ENCODE measurements at places on chromosomes 4 and X. TPM values are rescaled to one million over a fixed set of nuclear protein-coding genes. Genes with fewer than 3 reads are reported as not detected.

The RASL11B gene
- 10.2 TPM for total RNA-seq

The FGF13 gene
- total RNA-seq = 81.1 TPM

The ETNPPL gene
- total RNA-seq = 0.23 TPM

The DGAT2L6 gene
- total RNA-seq = not detected

The GAGE12J gene
- not detected for total RNA-seq

The CSAG2 gene
- total RNA-seq = not detected

The SUPT20HL1 gene
- not detected for total RNA-seq

The AKAP14 gene
- total RNA-seq = not detected

DNA sequence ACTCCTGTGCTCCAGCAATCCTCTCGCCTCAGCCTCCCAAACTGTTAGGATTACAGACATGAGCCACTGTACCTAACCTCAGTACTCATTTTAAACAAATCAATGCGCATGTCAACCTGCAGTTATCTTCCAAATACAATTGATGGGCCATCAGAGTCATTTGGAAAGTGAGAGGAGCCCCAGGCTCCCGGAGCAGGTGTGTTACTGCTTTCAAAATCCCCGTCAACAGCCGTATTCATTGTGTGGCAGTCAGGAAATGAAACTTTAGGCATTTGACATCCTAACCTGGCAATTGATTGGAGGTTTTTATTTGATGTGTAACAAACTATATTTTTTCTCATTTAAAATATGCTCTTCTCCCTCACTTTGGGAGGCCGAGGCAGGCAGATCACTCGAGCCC is 623.6 kb upstream of the TENM3 start:
- no peak overlapping the region for H3K4me3 ChIP-seq
- H3K27ac ChIP-seq = no peak overlapping the region
- no peaks in the 10 kb centered on the region for H3K36me3 ChIP-seq
- H3K27me3 ChIP-seq = no peaks in the 10 kb centered on the region
- DNase-seq = no peak

DNA sequence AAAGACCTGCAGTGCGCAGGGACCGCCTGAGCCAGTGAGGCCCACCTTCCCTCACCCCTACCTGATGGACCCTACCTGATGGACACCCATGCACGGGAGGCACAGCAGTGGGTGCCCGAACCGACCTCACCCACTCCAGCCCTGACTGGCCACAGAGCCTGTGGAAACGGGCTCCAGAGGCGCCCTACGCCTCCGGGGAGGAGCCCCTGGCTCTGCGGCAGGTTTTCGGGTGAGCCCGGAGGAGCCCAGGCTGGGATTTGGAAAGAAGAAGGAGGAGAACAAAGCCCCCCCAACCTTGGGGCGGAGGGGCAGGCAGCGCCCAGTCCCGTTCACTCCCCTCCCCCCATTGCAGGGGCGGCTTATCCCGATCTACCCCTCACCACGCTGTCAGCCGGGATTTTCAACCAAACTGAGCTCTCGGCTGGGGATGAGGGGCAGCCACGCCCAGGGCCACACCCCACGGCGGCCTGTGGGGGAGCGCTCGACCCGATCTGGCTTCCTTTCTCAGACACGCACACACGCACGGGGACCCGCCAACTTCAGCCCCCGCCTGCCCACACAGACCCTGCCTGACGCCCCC is 675 bp downstream of the L1CAM start:
- DNase-seq = no peak
- H3K36me3 ChIP-seq = peaks cover 11% of the 10 kb centered on the region
- H3K27ac ChIP-seq = no peak overlapping the region
- H3K27me3 ChIP-seq = peaks cover 30% of the 10 kb centered on the region

- DNase-seq = no peak
- no peak overlapping the region for H3K27ac ChIP-seq
- no peaks in the 10 kb centered on the region for H3K36me3 ChIP-seq
- H3K4me3 ChIP-seq = no peak overlapping the region
These were observed 235.1 kb downstream of the QDPR start for GRCh38 chr4:17276776-17277175.

DNA sequence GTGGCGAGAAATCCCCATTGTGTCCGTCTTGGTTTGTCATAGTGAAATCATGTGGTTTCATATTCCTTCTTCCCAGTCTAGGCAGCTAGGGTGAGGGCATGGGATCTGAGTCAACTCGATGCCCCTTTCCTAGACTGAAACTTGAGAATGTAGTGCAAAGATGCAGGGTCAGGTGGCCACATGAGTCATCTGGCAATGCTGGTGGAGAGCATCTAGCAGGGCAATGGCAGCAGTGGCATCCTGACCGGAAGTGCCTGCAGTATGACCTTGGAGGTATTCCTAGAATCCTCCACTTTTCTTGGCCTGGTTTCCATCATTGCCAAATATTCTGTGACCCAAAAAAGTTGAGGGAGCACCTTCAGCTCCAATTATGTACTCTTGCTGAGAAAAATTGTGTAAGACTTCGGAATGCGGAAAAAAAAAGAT is 39.1 kb upstream of the TMEM184C start:
- no peaks in the 10 kb centered on the region for H3K36me3 ChIP-seq
- no peaks in the 10 kb centered on the region for H3K27me3 ChIP-seq
- H3K27ac ChIP-seq = no peak overlapping the region
- no peak for DNase-seq

DNA sequence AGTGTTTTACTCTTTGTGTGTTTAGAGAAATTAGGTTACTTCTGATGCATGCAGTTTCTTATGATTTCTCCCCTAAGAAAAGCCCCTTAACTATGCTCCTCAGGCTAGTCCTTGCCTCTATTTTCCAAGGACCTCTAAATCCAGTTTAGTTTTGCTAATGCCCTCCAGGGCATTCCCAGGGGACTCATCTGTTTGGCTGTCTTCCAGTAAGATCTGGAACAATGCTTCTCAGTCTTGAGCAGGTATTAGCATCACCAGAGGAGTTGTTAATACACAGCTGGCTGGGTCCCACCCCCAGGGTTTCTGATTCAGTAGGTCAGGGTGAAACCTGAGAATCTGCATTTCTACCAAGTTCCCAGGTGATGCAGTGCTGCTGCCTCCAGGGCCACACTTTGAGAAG is 56.9 kb downstream of the OTC start:
- H3K4me1 ChIP-seq = peaks cover 10% of the 10 kb centered on the region
- no peak overlapping the region for H3K27ac ChIP-seq
- no peak for DNase-seq
- no peak overlapping the region for H3K4me3 ChIP-seq

DNA sequence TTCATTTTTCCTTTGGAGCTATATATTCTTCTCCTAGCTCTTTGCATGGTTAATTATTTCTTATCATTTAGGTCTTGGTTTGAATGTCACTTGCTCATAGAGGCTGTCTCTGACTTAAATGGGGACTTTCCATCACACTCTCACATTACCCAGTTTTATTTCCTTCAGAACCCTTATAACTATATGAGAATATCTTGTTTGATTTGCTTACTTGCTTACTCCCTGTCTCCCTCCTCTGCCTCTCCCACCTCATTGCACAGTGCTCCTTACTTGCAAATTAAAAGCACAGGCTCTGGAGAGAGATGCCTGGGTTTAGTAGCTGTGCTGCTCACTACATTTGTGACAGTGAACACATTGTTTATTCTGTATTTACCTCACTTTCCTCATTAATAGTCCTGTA is 174.6 kb downstream of the SOWAHB start:
- H3K27me3 ChIP-seq = no peaks in the 10 kb centered on the region
- DNase-seq = no peak
- peaks cover 71% of the 10 kb centered on the region for H3K4me1 ChIP-seq
- peak overlapping the region; percentile 13 for H3K27ac ChIP-seq
- H3K36me3 ChIP-seq = peaks cover 2% of the 10 kb centered on the region
- peak overlapping the region; percentile 13 for H3K4me3 ChIP-seq

- H3K27me3 ChIP-seq = no peaks in the 10 kb centered on the region
- H3K27ac ChIP-seq = no peak overlapping the region
- DNase-seq = no peak
- H3K4me3 ChIP-seq = no peak overlapping the region
- H3K36me3 ChIP-seq = peaks cover 4% of the 10 kb centered on the region
These were observed 14.6 kb downstream of the SMIM20 start for GRCh38 chr4:25928379-25929297.

DNA sequence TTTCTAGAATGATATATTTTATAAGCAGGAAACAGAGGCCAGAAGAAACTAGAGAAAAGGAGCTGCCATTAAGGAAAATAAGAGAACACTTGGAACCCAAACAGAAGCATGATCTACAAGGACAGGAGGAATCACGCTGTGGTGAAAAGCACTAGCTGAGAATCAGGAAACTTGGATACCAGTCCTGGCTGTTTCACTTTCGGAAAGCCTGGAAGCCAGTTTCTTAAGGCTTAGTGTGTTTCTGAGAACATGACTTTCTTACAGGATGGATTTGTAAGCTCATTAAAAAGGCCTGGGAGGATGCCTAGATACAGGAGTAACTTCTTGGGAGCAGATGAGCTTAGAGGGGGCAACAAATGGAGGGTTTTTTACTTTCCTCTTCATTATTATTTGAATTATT is 36.9 kb downstream of the TLL1 start:
- DNase-seq = no peak
- H3K27ac ChIP-seq = no peak overlapping the region
- H3K36me3 ChIP-seq = peaks cover 3% of the 10 kb centered on the region
- no peaks in the 10 kb centered on the region for H3K27me3 ChIP-seq

DNA sequence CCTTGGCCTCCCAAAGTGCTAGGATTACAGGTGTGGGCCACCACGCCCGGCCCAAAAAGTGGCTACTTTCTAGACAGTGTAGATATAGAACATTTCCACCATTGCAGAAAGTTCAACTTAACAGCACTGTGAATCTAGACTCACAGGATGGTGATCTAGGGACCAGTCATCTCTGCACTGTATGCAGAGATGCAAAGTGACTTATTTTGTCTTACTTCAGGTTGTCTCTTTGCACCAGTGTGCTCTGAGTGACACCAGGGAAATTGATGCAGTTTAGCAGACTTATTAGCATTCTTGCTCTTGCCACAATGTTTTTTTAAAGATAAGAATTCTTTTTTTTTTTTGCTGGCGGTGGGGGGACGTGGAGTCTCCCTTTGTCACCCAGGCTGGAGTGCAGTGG is 12.8 kb upstream of the FOXO4 start:
- no peaks in the 10 kb centered on the region for H3K36me3 ChIP-seq
- H3K27me3 ChIP-seq = no peaks in the 10 kb centered on the region
- H3K4me3 ChIP-seq = no peak overlapping the region

DNA sequence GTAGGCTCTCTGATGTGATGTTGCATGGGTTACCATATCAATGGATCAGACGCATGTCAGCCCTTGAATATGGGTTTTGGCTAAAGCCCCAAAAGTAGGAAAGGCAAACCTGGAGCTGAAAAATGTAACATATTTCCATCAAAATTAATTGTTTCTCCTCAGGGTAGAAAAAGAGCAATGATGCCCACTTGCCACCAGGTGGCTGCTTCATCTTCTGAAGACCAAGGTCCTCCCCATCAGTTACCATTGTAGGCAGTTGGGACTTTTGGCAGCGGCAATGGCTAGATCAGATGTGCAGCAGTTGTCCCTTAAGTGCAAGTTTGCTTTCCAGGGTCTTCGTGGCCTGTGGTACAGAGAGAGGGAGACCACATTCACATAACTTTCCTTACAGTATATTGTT is 118.2 kb downstream of the NAF1 start:
- no peaks in the 10 kb centered on the region for H3K4me1 ChIP-seq
- no peak for DNase-seq
- H3K27me3 ChIP-seq = peaks cover 3% of the 10 kb centered on the region
- H3K4me3 ChIP-seq = no peak overlapping the region
- H3K36me3 ChIP-seq = no peaks in the 10 kb centered on the region

DNA sequence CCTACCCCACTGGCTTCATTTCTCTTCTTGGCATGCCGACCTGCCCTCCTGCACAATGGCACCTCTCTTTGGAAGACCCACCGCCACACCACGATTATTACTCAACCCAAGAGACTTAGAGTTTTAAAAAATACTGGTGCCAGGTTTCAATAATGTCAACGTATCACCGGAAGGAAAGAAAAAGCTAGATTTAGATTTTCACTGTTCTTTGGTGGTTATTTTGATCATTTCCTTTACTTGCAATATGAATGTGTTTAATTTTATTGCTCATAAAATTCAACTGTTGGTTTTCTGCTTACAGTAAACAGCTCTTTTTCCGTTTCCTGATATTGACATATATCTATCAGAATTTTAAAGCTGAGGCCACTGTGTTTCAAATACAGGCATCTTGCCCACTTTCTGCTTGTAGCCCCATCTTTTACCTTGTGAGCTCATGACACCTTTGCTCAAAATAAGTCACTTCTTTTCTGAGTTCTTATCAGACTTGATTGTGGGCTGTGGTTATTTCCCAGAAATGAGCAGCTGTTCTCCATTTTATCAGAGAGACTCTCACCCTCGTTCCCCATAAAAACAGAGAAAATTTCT is 439.1 kb downstream of the INPP4B start:
- H3K27ac ChIP-seq = no peak overlapping the region
- no peak for DNase-seq
- H3K4me1 ChIP-seq = peaks cover 38% of the 10 kb centered on the region
- no peak overlapping the region for H3K4me3 ChIP-seq
- H3K36me3 ChIP-seq = no peaks in the 10 kb centered on the region
- H3K27me3 ChIP-seq = no peaks in the 10 kb centered on the region

DNA sequence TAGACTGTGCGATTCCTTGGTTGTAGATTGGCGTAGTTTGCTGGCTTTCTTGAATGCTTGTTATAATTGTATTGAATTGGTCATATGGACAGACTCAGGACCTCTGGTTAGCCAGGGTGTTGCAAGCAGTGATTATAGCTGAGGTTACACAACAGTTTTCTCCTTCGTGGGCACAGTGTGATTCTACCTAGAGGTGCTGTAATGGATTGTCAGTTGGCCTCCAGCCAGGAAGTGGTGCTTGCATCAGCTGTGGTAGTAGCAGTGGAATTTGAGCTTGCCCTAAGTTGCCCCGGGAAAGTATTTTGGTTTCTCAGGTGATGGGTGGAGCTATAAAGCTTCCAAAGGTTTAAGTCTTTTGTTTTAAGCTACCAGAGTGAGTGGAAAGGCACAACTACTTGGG is 23.1 kb upstream of the GABRG1 start:
- H3K27ac ChIP-seq = no peak overlapping the region
- H3K4me3 ChIP-seq = no peak overlapping the region
- H3K27me3 ChIP-seq = no peaks in the 10 kb centered on the region
- DNase-seq = no peak

GRCh38 chrX:10457092-10457491 is 163.3 kb downstream of the MID1 start:
- H3K4me1 ChIP-seq = no peaks in the 10 kb centered on the region
- H3K27ac ChIP-seq = no peak overlapping the region
- peaks cover 29% of the 10 kb centered on the region for H3K36me3 ChIP-seq
- H3K27me3 ChIP-seq = no peaks in the 10 kb centered on the region

DNA sequence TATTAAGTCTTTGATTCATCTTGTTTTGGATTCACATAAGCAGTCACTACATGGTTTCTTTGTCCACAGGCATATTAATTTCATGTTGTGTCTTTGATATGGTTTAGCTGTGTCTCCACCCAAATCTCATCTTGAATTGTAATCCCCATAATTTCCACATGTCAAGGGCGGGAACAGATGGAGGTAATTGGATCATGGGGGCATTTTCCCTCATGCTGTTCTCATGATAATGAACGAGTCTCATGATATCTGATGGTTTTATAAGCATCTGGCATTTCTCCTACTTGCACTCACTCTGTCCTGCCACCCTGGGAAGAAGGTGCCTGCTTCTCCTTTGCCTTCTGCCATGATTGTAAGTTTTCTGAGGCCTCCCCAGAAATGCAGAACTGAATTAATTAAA is 1811.2 kb upstream of the PCDH10 start:
- no peak for DNase-seq
- H3K4me1 ChIP-seq = no peaks in the 10 kb centered on the region
- no peak overlapping the region for H3K27ac ChIP-seq
- no peaks in the 10 kb centered on the region for H3K36me3 ChIP-seq

Measured in neural crest cell (in vitro differentiated cells).